Breast epithelium (tissue), 4 donors: ENCODE measurements at places on chromosomes 6 and 20. TPM values are rescaled to one million over a fixed set of nuclear protein-coding genes. Genes with fewer than 3 reads are reported as not detected.

Gene OTOR
- total RNA-seq = not detected

Gene IL17F
- total RNA-seq = not detected

Gene SMLR1
- total RNA-seq = not detected

DNA sequence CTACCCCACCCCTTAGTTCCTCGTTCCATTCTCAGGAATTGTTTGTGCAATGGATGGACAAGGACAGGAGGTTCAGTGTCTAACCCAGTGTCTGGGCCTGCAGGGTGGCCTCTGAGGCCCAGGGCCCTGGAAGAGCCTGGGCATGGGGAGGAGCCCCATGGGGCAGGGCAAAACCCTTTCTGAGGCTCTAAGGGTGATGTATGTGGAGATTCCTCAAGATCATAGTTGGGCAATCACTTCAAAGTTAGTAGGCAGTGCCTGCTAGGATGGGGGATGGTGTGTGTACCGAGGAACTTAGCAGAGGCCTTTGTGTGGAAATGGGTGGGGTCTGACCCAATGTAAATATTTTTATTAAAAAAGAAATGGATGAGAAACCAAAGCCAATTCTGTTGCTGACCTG, 6.7 kb upstream of the C2 start:
- DNase-seq = no peak

DNA sequence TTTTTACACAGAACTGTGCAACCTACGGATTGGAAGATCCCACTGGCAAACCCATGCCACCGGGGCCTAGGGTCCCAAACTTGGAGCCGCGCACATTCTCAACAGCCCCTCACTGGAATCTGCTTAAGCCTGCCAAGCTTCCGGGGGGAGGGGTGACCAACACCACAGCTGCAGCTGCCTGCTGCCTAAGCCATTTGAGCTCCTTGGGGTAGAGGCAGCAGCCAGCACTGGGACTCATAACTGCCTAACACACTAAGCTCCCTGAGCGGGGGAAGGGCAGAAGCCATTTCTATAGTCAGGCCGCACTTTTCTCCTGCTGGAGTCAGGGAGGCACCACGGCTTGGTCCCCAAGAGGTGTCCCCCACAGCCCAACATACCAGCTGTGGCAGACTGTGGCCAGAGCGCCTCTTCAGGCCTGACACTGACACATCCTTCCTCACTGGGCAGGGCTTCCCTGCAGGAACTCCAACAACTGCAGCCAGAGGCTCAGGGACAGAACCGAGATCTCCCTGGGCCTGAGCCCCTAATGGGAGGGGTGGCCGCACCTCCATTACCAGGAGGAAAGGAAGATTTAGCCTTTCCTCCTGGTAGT, 270.3 kb upstream of the ECI2 start:
- no peak for DNase-seq

- DNase-seq = no peak
Measured at GRCh38 chr6:170165085-170165470, 125.8 kb downstream of the DLL1 start.

- no peak for DNase-seq
Measured at GRCh38 chr20:3740615-3741301, 8.3 kb downstream of the HSPA12B start.

DNA sequence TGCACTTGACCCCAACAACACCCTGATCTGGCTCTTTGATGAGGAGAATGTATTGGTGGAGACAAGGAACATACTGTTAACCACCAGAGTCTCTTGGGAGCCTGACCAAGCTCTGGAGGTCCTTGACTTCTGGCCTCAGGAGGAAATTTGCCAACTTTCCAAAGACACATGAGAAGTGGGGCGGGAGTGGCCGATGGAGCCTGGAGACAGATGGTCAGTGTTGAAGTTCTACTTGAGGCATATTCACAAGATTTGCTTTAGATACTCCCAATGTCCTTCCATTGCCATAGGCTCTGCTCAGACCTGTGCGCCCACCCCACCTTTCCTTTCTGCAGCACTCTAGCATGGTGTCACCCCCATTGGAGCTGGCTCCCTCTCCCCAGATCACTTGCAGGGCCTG, 241.0 kb downstream of the SLC24A3 start:
- DNase-seq = no peak
